ENCODE measurements at places on chromosomes 16 and 17.

DNA sequence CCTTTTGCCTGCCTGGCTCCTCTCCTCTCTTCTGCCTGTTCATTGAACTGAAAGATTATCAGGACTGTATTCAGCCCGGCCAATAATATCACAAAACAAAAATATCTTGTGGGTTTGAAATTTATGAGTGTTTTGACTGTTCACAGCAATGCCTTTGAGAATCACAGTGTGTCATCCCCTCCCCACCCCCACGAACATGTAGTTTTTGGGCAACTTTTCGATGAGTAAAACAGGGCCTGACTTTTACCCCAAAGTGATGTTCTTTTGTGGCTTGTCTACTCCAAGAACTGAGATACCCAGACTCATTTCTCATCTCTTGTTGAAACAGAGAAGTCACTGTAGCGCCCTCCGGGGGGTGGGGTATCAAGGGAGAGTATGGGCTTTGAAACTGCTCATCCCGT is 675.7 kb downstream of the WWOX start:
- no peak for DNase-seq

- DNase-seq: peak; percentile 46
Measured at GRCh38 chr16:15434425-15435215, at the start of gene BMERB1. BMERB1 (plus strand) TSS chr16:15434588; CDS start chr16:15434654, 66 bp downstream.

DNA sequence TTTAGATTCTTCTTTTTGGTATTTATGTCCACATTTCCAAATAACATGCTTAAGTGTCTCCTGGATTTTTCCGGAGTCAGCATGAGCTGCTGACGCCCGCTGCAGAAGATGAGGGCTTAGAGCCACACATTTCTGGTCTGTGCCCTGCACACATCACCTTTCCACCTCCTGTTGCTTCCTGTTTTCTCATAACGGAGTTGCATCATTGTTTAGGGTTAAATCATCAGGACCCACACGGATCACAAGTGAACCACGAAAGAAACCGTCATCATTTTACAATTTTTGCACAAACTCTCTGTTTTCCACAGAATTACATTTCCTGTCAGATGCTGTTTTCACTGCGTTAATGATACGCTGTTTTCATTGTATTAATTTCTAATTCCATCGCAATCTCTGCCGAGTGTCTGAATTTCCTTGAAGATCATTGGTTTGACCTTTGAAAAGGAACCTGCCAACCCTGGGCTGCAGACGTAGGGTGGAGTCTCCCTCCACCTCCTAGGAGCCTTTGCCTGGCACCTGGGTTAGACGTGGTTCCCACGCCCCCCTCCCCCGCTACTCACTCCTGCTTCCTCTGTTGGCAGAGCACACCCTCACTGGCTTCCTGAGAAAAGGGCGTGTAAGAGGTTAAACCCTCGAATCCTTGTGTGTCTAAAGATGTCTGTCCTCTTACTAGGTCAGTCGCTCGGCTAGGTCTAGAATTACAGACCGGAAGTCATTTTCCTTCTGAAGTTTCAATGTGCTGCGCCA is 68.2 kb downstream of the RNF213 start:
- no peak for DNase-seq

- DNase-seq: no peak
Measured at GRCh38 chr17:58041161-58041560, 34.1 kb upstream of the SRSF1 start.

DNA sequence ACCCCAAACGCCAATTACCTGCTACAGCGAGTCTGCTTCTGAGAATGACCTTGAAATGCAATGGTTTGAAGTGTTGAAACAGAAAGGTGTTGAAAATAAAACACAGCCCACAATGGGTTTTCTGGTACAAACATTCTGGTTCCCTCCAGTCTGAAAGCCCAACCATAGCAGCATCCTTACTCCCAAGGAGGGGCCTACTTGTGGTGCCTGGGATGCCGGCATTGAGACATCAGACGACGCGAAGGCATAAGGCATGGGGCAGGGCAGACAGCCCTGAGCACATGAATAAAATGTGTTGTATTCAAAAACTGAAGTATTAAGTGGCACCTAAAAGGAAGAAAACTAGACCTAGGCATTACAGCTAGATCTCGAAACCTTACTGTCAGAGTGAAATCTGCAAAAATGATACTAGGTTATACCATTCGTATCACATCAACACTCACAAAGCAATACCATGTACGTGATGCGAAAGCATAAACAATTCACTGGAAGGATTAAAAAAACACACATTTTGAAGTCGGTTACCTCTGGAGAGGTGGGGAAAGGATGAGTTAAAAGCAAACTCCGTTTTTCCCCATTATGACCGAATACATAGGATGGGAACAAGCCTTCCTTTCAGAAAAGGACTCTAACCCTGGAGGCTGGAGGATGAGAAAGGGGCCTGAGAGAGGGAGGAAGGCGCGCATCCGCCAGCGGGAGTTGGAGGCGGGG is 702 bp downstream of the NUDT21 start:
- no peak for DNase-seq

- no peak for DNase-seq
Measured at GRCh38 chr16:65285128-65286048, 163.5 kb upstream of the CDH11 start.
